ENCODE measurements at places on chromosomes 11 and 22.

GRCh38 chr22:21947040-21948014 lies 5.3 kb downstream of the PPM1F start:
- DNase-seq = peak; percentile 53

- DNase-seq = no peak
These were observed 3.8 kb upstream of the GGA1 start for GRCh38 chr22:37604875-37605274.

- DNase-seq = no peak
These were observed 17.2 kb downstream of the ARHGEF17 start for GRCh38 chr11:73325036-73325981.

- no peak for DNase-seq
These were observed 110.1 kb downstream of the NOX4 start for GRCh38 chr11:89381094-89381493.

DNA sequence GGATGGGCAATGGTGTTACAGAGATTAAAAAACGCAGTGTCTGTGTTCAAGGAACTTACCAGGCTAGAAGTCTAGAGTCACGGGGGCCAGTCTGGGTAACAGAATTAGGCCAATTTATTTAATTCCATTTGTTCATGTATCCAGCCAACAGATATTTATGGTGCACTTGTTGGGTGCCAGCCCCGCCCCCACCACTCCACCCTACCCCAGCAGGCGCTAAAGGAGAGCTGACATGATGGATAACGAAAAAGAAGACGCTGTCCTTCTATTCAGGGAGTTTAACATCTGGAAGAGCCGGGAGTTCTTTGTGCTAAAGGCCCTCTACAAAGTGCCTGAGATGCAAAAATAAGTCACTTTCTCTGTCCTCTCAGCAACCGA lies 1.1 kb upstream of the BMAL1 start:
- DNase-seq = no peak

DNA sequence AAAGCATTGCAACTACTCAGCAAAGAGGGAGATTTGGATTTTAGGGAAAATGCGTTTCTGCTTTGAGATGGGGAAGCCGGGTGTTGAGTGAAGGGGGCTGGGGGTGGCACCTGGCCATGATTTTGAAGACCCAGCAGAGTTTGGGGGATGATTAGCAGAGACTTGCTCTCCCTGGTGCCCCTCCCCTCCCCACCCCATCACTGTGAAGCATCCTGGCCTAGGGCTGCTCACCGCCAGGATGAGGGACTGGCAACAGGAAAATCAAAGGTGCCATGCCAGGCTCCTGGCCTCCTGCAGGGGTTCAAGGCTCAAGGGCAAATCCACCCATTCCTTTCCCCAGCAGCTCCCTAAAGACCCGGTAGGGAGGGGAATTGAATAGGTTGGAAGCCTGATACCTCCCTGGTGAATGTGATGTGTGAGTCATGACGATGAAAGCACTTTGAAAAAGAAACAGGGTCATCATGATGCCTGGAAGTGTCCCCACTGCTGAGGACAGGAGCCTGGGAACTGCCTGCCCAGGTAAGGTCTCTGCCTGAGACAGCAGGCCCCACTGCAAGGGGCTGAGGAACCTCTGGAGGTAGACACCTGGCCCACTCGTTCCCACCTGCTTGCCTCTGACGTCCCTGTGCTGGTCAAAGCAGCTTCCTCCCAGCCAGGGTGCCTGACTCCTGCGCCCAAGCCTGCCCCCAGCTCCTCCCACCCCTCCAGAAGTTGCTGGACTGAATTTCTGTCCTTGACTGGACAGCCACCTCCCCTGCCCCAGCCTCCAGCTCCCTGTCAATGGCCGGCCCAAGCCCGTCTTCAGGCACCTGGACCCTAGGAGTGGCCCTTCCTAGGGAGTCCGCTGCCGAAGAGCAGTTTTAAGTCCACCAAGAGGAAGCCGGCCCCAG lies 1.7 kb downstream of the CHST1 start:
- DNase-seq = no peak

DNA sequence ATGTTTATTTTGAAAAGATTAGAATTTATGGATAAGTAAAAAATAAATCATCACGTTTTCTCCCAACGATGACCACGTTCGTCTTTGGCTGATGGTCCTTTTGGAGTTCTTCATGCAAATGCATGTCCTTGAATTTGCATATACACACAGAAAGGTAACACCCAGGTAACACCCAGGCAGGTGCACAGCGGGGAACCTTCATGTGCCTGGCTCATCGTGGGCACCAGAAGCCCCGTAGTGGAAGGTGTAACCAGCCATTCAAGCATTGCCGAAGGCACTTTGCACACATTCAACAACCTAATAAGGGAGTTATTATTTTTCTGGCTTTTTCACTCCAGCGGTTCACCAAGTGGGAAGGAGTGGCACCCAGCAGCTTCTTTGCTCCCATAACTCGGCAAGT lies 404.6 kb downstream of the TBC1D22A start:
- no peak for DNase-seq
